Type B pancreatic cell (in vitro differentiated cells): ENCODE measurements at places on chromosomes 12 and 14. TPM values are rescaled to one million over a fixed set of nuclear protein-coding genes. Genes with fewer than 3 reads are reported as not detected.

SYCP3 gene
- 0.07 TPM in 1 of 2 replicates, not detected in the other for total RNA-seq

SYT10 gene
- total RNA-seq = 1.5 and 1.6 TPM in 2 replicates

KERA gene
- 0.17 and 0.24 TPM in 2 replicates for total RNA-seq

RERGL gene
- 1.1 and 1.5 TPM in 2 replicates for total RNA-seq

FOXM1 gene
- 53.9 and 68.6 TPM in 2 replicates for total RNA-seq

MYO1H gene
- total RNA-seq = 0.72 and 0.79 TPM in 2 replicates

GRCh38 chr14:29351996-29352705 lies 575.5 kb downstream of the PRKD1 start:
- H3K4me3 ChIP-seq = no peak overlapping the region
- H3K27ac ChIP-seq = no peak overlapping the region
- DNase-seq = no peak
- no peaks in the 10 kb centered on the region for H3K4me1 ChIP-seq

- H3K27me3 ChIP-seq = no peaks in the 10 kb centered on the region
- H3K4me1 ChIP-seq = peaks cover 54% of the 10 kb centered on the region
- peak overlapping the region; percentile 79 for H3K4me3 ChIP-seq
Observed at GRCh38 chr14:65229748-65230728, 127.7 kb upstream of the MAX start.

GRCh38 chr14:39176263-39177167 lies 1.5 kb downstream of the PNN start:
- H3K27ac ChIP-seq = peak overlapping the region; percentile 99
- peaks cover 7% of the 10 kb centered on the region for H3K4me1 ChIP-seq
- H3K27me3 ChIP-seq = no peaks in the 10 kb centered on the region

DNA sequence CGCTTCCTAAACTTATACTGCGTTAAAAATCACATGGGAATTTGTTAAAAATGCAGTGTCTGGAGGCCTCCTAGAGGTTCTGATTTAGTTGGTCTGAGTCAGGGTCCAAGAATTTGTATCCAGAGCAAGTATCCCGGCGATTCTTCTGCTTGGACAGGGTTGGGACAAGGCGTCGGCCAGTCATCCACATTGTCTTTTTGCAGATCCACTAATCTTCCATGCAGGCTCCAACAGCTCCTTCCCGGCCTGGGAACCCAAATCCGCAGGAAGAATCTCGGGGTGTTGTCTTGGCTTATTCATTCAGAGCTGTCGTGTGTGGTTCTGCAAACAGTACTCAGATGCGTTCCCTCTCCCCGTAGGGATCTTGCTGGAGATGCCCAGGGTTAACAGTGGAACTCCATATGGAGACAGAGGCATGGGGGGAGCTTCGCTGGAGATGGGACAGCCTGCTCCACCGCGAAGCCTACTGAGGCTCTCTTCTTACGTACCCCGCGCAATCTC lies 25.3 kb downstream of the GPRC5D start:
- DNase-seq = no peak
- H3K4me3 ChIP-seq = no peak overlapping the region
- H3K27me3 ChIP-seq = peaks cover 4% of the 10 kb centered on the region
- peak overlapping the region; percentile 79 for H3K27ac ChIP-seq
- peaks cover 25% of the 10 kb centered on the region for H3K36me3 ChIP-seq
- peaks cover 4% of the 10 kb centered on the region for H3K4me1 ChIP-seq

- no peaks in the 10 kb centered on the region for H3K4me1 ChIP-seq
- H3K27ac ChIP-seq = no peak overlapping the region
- no peaks in the 10 kb centered on the region for H3K27me3 ChIP-seq
- no peaks in the 10 kb centered on the region for H3K36me3 ChIP-seq
Observed at GRCh38 chr12:16626991-16627390, 21.0 kb upstream of the LMO3 start.

GRCh38 chr12:71216725-71217579 lies 59.2 kb upstream of the TSPAN8 start:
- DNase-seq = no peak
- no peak overlapping the region for H3K27ac ChIP-seq
- H3K27me3 ChIP-seq = peaks cover 3% of the 10 kb centered on the region
- H3K4me1 ChIP-seq = peaks cover 3% of the 10 kb centered on the region
- no peaks in the 10 kb centered on the region for H3K36me3 ChIP-seq

GRCh38 chr12:45986641-45987339 lies 3.6 kb downstream of the SCAF11 start:
- peaks cover 4% of the 10 kb centered on the region for H3K27me3 ChIP-seq
- no peak for DNase-seq
- peaks cover 41% of the 10 kb centered on the region for H3K4me1 ChIP-seq
- peaks cover 26% of the 10 kb centered on the region for H3K36me3 ChIP-seq
- peak overlapping the region; percentile 64 for H3K27ac ChIP-seq

- H3K36me3 ChIP-seq = no peaks in the 10 kb centered on the region
- H3K4me1 ChIP-seq = no peaks in the 10 kb centered on the region
- no peaks in the 10 kb centered on the region for H3K27me3 ChIP-seq
- no peak overlapping the region for H3K27ac ChIP-seq
Observed at GRCh38 chr12:81470923-81471322, 288.2 kb downstream of the PPFIA2 start.

DNA sequence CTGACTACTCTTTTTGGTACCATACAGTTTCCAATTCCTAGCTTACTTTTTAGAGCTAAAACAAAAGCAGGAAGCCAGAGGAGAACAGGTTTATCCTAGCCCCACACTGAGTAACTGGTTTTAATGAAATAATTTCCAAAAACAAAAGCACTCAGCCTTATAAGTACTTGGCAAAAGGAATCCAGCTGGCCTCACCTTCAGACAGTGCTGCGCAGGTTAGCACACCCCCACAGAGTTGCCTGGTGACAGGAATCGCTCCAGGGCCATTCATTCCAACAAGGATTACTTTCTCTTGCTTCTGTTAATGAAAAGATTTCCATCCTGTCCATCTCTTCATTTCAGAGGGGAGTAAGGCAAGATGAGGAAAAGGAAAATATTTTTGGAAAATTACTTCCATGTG lies 84.6 kb downstream of the SCFD1 start:
- peaks cover 13% of the 10 kb centered on the region for H3K36me3 ChIP-seq
- H3K27ac ChIP-seq = no peak overlapping the region
- no peaks in the 10 kb centered on the region for H3K27me3 ChIP-seq
- H3K4me3 ChIP-seq = no peak overlapping the region
- no peak for DNase-seq
- no peaks in the 10 kb centered on the region for H3K4me1 ChIP-seq

- H3K36me3 ChIP-seq = no peaks in the 10 kb centered on the region
- H3K27ac ChIP-seq = no peak overlapping the region
- H3K4me3 ChIP-seq = no peak overlapping the region
- H3K4me1 ChIP-seq = peaks cover 5% of the 10 kb centered on the region
Observed at GRCh38 chr12:23262670-23263069, 637.7 kb downstream of the ETNK1 start.

GRCh38 chr14:70096866-70097265 lies 91.9 kb downstream of the SLC8A3 start:
- H3K27ac ChIP-seq = no peak overlapping the region
- no peaks in the 10 kb centered on the region for H3K36me3 ChIP-seq
- H3K27me3 ChIP-seq = peaks cover 30% of the 10 kb centered on the region
- H3K4me3 ChIP-seq = no peak overlapping the region
- peaks cover 20% of the 10 kb centered on the region for H3K4me1 ChIP-seq

GRCh38 chr14:66944872-66945271 lies 244.4 kb upstream of the GARIN2 start:
- H3K27ac ChIP-seq = no peak overlapping the region
- no peaks in the 10 kb centered on the region for H3K4me1 ChIP-seq
- peaks cover 25% of the 10 kb centered on the region for H3K36me3 ChIP-seq
- H3K4me3 ChIP-seq = no peak overlapping the region
- no peak for DNase-seq

- no peak for DNase-seq
- H3K4me1 ChIP-seq = peaks cover 4% of the 10 kb centered on the region
- no peaks in the 10 kb centered on the region for H3K36me3 ChIP-seq
- no peak overlapping the region for H3K4me3 ChIP-seq
Observed at GRCh38 chr12:46299851-46300250, 31.0 kb upstream of the SLC38A1 start.

DNA sequence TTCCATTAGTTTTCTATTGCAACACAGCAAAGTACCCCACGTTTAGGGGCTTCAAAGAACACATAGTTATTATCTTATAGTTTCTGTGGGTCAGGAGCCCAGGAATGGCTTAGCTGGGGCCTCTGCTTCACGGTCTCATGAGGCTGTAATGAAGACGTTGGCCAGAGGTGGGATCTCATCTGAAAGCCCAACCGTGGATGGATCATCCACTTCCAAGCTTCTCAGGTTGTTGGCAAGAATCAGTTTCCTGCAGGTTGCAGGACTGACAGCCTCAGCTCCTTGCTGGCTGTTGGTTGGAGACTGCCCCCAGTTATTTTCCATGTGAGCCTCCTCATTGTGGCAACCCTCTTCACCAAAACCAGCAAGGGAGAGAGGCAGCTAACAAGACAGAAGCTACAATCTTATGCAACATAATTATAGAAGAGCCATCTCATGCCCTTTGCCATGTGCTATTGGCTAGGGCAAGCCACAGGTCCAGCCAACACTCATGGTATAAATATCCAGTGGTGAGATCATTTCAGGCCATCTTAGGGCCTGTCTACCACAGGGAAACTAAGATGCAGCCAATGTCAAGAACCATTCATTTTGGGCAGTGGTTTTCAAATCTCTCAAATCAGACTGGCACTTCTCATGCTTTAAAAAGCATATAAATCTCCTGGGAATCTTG lies 452.4 kb downstream of the MED13L start:
- peaks cover 3% of the 10 kb centered on the region for H3K27me3 ChIP-seq
- H3K4me1 ChIP-seq = peaks cover 11% of the 10 kb centered on the region
- H3K27ac ChIP-seq = no peak overlapping the region
- no peak for DNase-seq

DNA sequence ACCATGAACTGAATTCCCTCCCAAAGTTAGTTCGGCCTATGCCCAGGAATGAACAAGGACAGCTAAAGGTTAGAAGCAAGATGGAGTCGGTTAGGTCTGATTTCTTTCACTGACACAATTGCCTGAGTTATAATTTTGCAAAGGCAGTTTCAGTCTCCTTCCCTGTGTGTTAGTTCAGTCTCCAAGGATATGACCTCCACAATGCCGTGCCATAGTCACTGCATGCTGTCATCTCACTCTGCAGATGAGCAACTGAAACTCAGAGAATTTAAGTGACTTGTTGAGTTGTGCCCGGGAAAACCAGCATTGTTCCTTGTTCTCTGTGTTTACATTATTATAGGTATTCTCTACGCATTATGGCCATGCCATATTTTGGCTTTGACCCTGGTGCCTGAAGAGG lies 10.1 kb upstream of the SERPINA1 start:
- peaks cover 40% of the 10 kb centered on the region for H3K4me1 ChIP-seq
- no peaks in the 10 kb centered on the region for H3K36me3 ChIP-seq
- peak overlapping the region; percentile 86 for H3K27ac ChIP-seq
- DNase-seq = no peak
- H3K27me3 ChIP-seq = no peaks in the 10 kb centered on the region

DNA sequence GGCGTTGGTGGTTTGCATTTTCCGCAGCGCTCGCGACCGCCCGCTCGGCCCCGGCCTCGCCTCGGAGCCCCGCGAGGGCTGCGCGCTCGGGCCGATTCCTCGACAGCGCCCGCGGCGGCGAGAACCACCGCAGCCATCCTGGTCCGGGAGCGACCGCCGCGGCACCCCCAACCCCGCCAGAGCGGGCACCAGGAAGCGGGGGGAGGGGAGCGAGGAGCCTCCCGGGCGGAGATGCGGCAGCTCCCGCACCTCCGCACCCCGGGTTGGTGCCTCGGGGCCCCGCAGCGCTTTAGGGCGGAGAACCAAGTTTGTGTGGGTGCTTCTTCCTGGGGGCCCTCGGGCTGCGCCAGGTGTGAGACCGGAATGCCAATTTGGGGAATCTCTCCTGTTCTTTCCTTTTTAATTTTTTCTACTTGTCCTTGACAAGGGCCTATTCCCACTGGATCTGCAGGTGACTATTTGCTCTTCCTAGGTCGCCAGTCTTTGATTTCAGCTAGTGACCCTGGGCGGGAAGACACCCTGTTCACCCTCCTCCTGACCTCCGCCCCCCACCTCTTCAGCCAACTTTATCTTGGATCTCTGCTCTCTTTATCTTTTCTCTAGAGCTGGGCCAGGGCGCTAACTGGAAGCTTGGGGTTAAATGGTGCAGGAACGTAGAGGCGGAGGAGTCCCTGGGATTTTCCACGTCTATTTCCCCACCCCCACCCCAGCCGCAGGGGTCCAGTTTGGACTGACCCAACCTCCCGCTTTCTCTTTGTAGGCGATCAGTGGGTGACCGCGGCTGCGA lies at the start of gene SOCS2:
Gene SOCS2 (plus strand): TSS at position 751 of the 787 bp plus-strand sequence. CDS start 223 bp downstream, outside the sequence.
- peaks cover 48% of the 10 kb centered on the region for H3K27me3 ChIP-seq
- DNase-seq = peak; percentile 74
- H3K36me3 ChIP-seq = peaks cover 8% of the 10 kb centered on the region

DNA sequence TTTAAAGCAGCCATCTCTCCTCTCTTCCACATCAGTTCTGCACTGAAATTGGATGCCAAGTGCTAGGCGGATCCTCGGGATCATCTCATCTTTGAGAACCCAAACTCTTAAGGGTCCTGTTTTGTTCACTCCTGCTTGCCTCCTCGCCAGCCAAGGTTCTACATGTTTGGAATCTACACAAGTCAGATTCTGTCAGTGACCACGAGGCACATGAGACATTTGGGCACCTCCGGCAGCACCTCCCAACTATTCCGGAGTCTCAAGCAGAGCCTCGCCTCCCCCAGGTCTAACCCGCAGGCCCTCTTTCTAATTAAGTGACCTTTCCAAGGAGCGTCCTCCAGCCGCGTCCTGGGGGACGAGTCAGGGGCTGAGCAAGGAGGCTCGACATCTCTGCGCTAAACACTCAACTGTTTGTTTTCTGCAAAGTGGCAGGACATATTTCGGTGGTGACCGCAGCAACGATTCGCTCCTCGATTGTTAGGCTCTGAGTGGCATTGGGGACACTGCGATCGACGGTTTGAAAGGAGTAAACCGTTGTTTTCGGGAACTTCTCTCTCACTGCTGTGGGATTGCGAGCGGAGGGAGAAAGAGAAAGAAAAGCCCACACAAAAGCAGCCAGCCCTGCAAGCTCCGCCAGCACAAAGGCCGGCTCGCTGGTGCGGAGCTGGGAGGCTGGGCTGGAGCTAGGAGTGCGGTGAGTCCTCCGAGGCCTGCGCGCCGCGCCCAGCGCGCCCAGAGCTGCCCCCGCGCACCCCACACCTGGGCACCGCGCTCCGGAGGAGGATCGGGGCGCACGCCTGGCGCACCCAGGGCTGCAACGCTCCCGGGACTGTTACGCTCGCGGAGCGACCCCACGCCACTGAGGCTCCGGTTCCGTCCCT lies 640 bp downstream of the ARMH4 start:
- peaks cover 15% of the 10 kb centered on the region for H3K4me1 ChIP-seq
- peaks cover 52% of the 10 kb centered on the region for H3K27me3 ChIP-seq
- H3K4me3 ChIP-seq = peak overlapping the region; percentile 94
- no peaks in the 10 kb centered on the region for H3K36me3 ChIP-seq
- no peak for DNase-seq
- peak overlapping the region; percentile 59 for H3K27ac ChIP-seq
